ENCODE measurements at places on chromosomes 13 and 19.
A peak's percentile ranks its signal among the peaks of the same experiment; 100 is the strongest.

DNA sequence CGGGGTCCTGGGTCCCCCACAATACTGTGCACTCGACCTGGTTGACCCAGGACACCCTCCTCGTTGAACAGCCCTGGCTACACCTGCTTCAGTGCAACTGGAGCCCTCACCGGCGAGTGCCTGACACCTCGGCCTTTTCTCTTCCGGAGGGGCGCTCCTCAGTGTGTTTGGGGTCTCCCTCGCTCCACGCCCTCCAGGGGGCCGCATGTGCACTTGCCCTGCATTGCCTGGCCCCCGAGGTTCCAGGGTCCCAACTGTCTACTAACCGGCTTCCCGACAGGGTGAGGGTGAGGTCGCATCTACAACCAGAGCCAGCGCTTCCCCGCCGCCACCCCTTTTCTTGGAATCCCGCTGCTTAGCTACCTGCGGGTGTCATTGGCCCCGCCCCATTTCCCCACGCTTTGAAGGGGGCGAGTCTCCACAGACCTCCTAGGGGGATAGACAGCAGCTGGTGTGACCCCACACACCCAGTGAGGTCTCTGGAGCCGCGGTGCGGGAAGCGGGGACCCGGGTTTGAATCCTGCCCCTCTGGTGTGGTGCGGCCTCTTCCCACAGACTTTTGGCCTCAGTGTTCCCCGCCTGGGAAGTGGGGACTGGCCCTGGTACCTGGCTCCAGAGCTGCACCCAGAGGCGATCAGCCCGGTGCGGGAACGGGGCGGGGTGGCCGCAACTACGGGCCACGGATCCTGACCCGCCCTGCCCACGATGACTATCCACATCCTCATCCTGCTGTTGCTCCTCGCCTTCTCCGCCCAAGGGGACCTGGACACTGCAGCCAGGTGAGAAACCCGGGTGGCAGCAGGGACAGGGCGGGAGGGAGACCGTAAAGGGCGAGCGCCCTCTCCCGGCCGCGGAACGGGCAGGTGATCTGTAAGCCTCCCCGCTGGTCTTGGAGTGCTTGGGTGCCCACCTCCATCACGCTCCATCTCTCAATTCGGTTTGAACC, at the start of gene ADM5:
Gene ADM5 (plus strand): TSS at position 462 of the 946 bp plus-strand sequence. CDS start 244 bp downstream, at position 706.
- DNase-seq: no peak

DNA sequence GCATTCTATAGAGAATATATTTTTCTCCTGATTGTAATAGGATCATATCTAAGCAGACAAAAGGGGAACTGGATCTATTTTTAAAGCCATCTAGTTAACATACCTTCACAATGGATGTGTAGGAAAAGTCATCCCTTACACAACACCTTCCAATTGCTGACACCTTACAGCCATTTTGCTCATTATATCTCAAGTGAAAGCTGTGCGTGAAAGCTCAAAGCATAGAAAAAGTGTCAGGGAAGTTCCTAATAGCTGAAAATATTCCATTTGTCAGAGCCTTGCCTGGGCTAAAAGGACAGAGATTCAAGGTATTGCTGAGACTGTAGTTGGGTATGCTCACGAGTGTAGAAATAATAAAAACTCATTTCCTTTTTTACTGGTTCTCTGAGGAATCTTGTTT, 340.6 kb upstream of the KLHL1 start:
- no peak for DNase-seq

- no peak for DNase-seq
Observed at GRCh38 chr13:51603716-51604115, 19.5 kb downstream of the WDFY2 start.

DNA sequence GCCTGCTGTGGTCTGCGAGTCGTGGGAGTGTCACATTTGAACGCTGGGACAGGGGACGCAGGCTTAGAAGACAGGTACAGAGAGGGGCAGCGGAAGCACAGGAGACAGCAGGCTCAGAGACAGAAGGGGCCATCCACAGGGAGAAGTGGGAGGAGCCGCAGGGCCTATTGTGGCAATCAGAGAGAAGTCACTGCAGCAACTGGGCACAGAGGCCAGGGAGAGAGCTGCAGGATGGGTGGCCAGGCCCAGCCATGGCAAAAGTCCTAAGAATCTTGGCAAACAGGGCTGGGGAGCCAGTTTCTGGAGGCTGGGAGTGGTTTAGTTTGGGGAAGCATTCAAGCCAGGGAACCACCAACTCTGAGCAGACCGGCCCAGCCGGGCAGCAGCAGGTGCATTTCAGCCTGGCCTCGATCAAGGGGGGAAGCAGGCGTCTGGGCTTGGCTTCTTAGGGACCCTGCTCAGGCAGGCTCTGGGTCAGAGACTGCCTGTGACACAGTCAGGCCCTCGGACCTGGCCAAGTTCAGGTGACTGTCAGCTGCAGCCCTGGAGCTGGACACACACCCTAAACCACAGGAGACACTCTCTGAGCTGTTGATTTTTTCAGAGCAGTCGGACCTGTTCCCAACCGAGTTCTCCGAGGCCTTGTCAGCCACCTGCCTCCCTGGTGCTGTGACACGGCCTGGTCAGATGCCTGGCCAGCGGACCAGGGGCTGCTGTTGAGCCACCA, 11.8 kb downstream of the SH3GL1 start:
- no peak for DNase-seq

DNA sequence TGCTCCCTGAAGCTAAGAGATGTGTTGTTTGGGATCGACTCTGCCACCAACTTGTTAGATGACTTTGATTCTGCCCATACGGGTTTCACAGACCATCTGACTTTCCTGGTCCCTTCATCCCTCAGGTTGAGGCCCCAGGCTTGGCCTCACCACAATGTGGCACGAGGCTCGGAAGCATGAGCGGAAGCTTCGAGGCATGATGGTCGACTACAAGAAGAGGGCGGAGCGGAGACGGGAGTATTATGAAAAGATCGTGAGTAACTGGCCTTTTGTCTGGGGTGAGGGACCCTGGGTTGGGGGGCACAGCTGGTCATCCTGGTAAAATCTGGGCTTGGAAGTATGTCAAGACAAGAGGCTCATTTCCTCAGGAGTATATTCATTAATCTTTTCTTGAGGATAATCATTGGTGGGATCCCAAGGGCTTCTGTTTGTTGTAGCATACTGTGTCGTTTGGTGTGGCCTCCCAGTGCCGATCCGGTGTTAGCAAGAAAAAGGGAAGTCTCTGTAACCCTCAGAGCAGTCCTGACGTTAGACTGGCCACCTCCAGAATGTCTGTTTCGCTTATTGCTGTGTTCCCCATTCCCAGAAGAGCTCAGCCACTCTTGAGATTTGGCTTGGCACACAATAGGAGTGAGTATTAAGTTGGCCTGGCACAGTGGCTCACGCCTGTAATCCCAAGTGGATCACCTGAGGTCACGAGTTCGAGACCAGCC, 1.4 kb downstream of the CLASRP start:
- no peak for DNase-seq

GRCh38 chr13:29101905-29102304, 281.8 kb downstream of the MTUS2 start:
- DNase-seq: no peak

- DNase-seq: peak; percentile 54
Observed at GRCh38 chr19:3047496-3048189, 14.7 kb downstream of the TLE5 start.

DNA sequence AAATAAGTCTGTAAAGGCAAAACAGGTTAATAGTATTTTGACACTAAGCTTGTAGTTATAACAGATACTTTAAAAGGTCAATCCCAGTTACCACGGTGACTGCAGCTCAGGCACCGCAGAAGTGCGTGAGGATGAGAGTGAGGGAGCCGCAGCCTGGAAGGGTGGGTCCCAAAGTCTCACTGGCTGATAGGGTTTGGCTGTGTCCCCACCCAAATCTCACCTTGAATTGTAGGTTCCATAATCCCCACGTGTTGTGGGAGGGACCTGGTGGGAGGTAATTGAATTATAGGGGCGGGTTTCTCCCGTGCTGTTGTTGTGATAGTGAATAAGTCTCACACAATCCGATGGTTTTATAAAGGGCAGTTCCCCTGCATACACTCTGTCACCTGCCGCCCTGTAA, 40.0 kb upstream of the GAS6 start:
- no peak for DNase-seq

DNA sequence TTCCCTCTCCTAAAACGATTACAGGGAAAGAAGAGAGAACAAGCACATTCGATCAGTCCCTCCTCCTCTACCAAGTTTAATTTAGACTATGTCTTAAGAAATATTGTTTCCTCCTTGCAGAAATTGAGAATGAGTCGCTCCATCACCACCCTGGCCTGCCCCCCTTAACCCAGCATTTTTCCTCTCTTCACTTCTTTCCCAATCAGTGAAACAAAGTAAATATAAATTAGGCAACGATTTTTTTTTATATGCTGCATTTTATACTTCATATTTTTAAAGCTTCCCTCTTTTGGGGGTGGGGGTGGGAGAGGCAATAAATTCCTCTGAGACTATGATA, 300.0 kb downstream of the SPRY2 start:
- no peak for DNase-seq

DNA sequence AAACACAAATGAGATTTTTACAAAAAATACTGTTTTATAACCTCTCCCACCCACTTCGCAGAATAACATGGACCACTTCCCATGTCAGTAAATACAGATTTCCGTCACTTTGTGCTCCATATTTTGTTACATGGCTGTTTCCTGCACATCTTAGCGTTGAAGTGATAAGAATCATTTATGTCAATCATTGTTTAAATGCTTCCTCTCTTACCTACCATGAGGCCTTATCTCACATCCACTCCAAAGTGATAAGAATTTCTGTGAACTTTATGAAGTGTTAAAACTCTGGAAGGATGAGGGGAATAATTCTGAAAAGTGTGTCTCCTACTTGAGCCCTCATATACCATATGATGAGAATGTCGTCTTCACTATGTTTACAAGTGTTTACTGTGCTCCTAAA, 36.6 kb upstream of the IL17D start:
- DNase-seq: no peak

DNA sequence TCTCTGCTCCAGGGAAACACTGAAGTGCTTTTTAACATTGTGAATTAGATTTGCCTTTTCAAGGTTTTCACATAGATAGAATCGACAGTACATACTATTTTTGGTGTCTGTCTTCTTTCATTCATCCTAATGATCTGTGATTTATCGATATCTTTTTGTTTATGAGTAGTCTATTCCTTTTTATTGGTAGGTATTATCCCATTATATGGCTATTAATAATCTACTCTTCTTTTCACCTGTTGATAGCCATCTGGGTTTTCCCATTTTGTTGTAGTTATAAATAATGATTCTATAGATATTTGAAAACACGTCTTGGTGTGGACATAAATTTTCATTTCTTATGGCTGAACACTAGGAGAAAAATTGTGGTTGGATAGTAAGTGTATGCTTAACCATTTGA, 262.6 kb downstream of the MAB21L1 start:
- DNase-seq: no peak

GRCh38 chr19:485077-485476, 11.2 kb upstream of the MADCAM1 start:
- no peak for DNase-seq

DNA sequence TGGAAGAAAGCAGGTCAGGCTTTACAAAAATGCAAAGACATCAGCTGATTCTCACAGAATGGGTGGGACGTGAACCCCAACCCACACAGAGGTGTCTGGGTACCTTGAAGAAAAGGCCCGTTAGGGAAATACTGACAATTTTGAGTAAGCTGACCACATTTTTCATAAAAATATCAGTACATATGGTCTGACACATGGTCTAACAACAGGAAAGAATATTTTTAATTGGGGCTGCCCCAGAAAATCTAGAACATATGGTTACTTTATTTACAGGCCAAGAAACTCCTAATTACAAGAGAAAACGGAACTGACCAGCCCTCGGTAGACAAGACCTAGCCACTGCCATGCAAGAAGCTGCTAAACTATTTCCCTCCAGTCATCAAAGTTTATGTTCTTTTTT, 48.7 kb upstream of the ITM2B start:
- no peak for DNase-seq

DNA sequence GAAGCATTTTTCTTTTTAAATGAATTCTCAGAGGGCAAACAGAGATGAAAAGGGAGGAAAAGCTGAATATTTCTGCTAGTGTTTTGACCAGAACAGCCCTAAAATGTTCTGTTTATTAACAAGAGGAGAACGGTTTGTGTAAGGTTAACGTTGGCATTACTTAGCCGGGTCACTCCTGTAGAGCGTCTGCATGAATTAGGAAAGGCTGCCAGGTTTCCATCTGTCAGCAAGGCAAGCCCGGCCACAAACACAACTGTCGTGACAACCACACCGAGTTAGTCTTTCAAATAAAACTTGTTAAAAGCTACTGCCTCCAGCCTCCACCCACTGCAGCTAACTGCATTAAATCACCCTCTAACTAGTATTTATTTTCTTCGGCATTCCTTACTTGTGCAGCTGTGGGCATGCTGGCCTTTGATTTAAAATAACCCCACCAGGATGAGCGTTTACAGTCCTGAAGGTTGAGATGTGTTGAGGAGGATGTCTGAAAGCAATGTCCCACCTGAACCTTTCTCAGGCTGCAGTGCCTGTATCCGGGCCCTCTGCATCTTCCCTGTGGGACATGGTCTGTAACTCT, 527.9 kb downstream of the FGF9 start:
- no peak for DNase-seq

DNA sequence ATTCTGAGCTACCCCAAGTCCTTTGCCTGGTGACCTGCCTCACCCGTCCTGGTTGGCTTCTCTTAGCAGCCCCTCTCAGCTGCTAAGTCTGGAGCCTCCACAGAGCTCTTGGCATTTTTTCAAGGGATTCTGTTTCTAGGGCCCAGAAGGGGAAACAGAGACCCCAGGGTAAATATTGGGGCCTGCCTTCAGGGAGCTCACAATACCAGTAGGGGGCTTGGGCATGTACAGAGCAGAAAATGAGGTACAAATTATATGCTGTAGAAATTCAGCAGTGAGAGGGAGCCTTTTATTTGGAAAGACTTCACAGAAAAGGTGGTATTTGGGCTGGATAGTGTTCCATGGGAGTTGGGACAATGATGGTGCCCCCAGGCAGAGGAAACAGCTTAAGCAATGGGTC, 3.7 kb downstream of the SAMD4B start:
- DNase-seq: no peak

GRCh38 chr19:50184196-50184595, 19.2 kb upstream of the MYH14 start:
- no peak for DNase-seq

All from activated CD4-positive, alpha-beta T cell treated with anti-CD3 and anti-CD28 coated beads for 24 hours (primary cell).